ENCODE measurements at places on chromosomes 4 and X.

GRCh38 chr4:112181358-112182000 lies 36.2 kb downstream of the FAM241A start:
- DNase-seq = no peak

DNA sequence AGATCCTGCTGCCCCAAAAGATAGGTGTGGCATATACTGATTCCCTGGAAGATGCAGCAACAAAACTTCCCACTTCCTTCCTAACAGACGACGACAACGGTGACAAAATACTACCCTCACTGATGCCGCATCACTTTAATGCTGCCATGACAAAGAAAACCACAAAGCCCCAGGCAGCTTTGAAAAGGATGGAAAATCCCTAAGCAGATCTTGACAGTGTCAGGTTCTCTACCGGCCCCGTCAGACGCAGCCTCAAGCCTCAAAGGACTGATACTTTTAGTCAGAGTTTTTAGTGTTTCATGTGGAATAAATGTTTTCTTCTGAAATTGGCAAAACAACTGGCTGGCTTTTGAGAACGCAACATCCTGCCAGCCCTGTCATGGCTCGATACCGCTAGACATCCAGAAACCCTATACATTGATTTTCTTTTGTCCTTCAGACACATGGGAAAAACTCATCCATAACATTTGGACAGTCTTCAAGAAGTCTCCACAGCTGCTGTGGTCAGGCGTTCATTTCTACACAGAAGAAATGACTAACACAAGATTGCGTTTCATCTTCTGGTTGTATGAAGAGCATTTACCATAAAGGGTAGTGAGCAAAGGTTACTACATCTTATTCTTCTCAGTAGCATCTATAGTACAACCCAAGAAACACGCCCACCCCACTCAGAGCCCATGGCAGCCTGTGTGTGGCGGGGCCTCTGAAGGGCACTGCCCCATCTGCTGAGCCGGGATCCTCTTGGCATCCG lies 60.1 kb downstream of the GATB start:
- no peak for DNase-seq

DNA sequence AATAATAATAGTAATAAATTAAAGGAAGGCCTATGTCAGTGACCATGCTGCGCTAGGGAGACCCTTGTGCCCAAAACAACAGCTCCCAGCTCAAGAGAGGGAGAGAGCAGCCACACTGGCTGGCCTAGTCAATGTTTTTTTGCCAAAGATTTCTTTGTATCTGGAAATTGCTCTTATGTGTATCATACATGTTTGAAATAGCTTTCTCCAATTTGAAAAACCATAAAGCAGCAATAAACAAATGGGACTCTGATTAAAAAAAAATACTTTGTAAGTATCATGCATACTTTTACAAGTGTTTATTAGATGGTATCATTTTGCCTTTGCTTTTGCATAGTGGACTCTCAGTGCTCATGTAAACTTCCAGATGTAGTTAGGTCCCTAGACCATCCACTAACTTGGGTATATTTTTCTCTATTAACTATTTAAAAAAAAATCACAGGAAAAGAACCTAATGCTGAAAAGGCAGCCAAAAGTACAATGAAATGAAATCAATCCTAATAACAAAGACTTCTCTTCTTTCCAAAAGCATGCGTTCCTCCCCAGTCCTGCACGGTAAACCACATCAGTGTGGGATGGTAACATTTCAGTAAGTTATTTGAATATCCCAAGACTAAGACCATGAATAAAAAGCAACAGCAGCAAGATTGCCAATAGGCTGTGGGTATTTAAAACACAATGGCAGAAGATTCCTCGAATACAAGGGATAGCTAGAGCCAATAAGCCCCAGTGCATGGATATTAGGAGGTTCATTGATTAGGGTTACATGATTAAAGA lies 117.6 kb downstream of the PALLD start:
- DNase-seq = no peak

DNA sequence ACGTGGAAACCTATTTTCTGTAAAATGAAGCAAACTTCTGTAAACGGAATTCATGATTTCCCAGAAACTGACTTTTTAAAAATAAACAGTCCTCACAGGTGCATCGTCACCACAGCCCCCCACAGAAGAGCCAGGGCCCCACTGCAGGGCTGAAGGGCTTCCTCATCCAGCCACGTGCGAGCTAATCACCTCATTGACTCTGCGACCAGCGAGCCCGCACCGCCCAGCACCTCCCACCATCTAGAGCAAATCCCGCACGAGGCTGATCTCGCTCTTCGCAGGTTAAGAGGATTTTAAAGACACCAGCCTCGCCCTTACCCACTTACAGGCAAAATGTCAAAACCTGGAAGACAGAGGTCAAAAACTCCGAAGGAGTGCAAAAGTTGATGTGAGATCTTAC lies 14.8 kb downstream of the PPP2R3B start:
- no peak for DNase-seq

- DNase-seq = no peak
Measured at GRCh38 chr4:152943672-152944071, 7.5 kb downstream of the FHDC1 start.

DNA sequence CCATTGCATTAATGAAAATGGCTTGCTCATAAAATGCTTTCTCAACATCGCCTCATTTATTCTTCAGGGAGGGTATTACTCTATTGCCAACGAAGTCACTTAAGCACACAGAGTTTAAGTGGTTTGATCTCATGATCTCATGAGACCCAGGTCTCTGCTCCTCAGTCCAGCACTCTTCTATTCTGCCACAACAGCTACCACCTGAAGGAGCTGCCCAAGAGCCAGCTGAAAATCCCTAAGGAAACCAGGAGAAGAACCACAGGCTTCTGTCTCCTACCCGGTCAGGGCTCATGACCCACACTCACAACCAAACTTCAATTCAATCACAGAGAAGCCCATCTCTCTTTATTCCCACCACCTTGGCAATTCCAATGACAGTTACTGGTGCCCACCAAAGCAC lies 85.5 kb upstream of the GPM6B start:
- DNase-seq = no peak

- DNase-seq = no peak
Measured at GRCh38 chr4:67250131-67250896, 295.0 kb downstream of the CENPC start.

DNA sequence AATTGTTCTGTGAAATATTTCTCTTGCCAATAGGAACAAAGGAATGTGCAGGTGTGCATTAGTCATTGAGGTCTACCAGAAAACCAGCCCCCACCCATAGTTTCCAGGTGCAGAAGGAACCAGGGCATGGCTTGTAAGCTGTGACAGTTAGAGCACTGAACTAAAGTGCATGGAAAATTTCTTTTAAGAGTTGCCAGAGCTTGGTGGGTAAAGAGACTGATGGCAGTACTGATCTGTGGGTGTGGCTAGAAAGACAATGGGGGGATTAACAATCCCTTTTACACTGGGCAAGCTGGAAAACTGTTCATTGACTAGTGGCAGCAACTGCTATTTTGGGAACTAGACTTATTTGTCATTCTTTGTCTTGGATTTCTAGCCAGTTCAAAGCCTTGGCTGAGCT lies 326.9 kb downstream of the PCDH19 start:
- DNase-seq = no peak

DNA sequence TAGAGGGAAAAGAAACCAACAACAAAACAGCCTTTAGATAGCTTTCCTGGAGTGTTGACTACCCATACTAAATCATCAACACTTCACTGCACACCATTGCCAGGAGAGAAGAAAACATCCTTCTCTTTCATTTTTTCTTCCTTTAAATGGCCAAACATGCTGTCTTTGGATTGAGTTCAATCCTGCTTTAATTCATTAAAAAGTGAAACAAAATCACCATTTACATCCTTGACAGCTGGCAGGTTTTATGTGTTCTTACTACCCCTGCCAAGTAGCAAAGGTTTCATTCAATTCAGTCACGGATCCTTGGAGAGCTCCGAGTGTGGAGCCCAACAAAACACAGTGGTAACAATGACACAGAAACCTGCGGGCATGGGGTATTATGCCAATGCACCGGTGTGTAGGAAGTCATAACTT lies 568.3 kb downstream of the ANKRD50 start:
- no peak for DNase-seq

- no peak for DNase-seq
Measured at GRCh38 chr4:97627750-97628149, 515.5 kb downstream of the STPG2 start.

GRCh38 chr4:178958725-178959440 lies 1516.6 kb upstream of the AGA start:
- no peak for DNase-seq

DNA sequence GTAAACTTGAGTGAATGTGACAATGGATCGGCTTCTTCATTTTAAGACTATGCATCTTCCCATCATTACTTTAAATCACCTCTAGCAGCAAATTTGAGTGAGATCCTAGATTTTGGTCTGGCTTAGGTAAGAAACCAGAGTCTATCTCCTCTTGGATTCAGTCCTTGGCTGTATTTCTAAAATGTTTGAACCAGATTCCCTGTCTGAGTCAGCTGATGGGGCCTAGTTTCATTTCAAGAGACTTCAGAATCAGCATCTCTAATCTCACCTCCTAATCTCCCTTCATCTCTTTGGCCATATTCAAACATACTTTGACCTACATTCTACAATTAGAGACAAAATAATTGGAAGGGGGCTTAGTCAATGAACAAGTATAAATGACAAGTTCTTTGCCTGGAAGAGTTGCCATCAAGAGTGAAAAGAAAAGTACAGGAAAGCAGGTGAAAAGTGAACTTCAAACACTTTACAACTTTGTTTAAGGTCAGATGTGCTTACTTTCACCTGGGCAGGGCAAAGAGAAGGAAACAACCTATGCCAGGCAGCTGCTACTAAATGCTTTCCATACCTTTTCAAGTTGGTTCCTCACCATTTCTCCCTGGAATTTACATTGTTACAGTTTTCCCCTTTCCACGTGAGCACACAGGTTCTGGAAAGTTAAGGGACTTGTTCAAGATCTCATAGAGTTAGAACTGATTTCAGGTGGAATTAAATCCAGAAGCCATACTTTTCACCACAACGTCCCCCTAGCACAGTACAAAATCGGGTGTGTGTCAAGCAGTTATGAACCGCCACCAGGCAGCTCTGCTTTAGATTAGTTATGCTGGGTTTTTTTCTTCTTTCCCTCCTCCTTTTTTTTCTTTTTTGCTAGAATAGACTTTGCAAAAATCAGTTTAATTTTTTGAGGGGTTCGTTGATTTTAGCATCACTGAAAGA lies 30.7 kb upstream of the PITX2 start:
- DNase-seq = no peak

DNA sequence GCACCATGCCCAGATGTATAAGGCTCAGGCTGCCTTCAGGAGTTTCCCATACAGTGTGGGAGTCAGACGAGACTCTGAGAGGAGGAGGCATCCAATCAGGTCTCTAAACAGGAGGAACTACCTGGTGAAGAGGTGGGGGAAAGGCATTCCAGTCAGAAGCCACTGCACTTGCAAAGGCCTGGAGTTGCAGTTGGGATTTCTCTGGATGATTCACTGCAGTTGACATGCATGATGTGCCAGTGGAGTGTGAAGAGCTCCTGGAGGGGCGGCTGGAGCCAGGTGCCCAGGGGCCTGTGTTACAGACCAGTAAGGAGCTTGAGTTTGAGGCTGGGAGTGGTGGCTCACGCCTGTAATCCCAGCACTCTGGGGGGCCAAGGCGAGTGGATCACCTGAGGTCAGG lies 339.1 kb downstream of the ARHGAP10 start:
- no peak for DNase-seq

DNA sequence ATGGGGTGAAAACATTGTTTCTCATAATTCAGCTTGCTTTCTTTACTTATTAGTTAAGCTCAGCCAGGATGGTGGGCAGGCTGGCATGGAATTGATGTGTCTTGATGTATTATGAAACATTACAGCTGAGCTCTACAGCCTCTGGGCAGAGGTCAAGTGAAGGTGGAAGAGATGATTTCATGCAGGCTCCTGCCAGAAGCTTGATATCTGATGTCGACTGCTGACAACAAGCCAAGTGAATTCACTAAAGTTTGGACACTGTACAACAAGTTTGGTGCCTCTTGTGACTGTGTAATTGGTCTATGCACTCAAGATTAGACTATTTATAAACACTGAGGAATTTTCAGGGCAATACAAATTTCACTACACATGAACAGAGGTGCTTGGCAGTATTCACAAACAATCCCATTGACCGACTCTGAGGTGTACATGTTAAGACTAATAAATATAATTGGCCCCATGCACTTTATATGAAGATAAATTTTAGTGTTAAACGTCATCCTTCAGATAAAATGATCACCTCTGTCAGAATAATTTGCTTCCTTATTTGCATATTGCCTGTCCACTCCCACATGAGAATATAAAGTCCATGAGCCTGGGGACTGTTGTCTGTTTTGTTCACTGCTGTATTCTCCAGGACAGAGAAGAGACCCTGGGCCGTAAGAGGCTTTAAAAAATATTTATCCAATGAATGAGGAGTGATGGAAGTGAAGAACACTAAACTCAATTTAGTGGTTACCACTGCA lies 612.2 kb downstream of the IQCM start:
- no peak for DNase-seq

DNA sequence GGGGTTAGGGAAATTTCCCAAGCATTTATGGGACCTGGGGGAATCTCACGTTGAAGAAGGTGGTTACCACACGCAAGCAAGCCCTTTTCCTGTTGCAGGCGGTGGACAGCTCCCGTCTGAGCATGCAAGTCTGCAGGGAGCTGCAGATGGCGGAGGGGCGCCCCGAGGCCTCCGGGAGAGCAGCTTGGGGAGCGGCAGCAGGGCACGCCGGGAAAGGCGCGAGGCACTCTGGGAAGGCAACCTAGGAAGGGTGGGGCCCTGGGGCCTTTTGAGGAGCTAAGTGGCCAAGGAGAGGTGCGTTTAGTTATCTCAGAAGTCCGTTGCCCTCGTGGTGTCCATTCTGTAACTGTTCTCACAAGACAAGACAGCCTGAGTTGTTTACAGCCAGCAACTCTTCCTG lies 57.0 kb upstream of the SLC25A4 start:
- no peak for DNase-seq

GRCh38 chr4:149306537-149306936 lies 509.1 kb downstream of the IQCM start:
- DNase-seq = no peak

- DNase-seq = peak; percentile 72
Measured at GRCh38 chr4:139266583-139267257, 13.3 kb downstream of the MGARP start.

GRCh38 chr4:107647591-107647990 lies 72.4 kb downstream of the PAPSS1 start:
- DNase-seq = no peak

GRCh38 chr4:183356173-183356830 lies 34.1 kb upstream of the CLDN24 start:
- no peak for DNase-seq

GRCh38 chr4:34644579-34645115 lies 1599.7 kb downstream of the ARAP2 start:
- no peak for DNase-seq

GRCh38 chr4:1564535-1565375 lies 119.4 kb downstream of the FAM53A start:
- no peak for DNase-seq

DNA sequence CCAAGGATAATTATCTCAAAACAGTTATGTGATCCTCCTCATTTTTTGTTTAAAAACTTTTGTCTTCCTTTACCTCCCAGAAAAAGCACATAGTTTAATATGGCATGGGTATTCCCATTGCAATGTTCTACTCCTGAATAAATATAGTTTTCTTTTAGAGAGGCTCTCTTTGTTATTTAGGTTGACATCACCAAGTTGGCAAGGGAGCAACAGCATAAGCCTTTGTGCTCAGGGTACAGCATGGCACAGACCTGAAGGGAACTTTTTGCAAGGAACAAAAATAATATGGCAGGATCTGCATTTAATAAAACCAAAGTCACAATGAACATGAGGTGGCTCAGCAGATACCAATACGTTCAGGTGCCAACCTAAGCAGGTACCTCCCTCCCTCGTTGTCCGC lies 47.1 kb upstream of the NPY2R start:
- no peak for DNase-seq
